ENCODE measurements at places on chromosomes 5 and 9.

- no peak for DNase-seq
Observed at GRCh38 chr5:27034565-27034964, 3.8 kb downstream of the CDH9 start.

GRCh38 chr9:129224618-129225489, 46.8 kb upstream of the IER5L start:
- no peak for DNase-seq

GRCh38 chr9:120730654-120731514, 16.6 kb upstream of the MEGF9 start:
- DNase-seq: no peak

GRCh38 chr9:136628268-136628667, 34.4 kb upstream of the EGFL7 start:
- peak; percentile 5 for DNase-seq

DNA sequence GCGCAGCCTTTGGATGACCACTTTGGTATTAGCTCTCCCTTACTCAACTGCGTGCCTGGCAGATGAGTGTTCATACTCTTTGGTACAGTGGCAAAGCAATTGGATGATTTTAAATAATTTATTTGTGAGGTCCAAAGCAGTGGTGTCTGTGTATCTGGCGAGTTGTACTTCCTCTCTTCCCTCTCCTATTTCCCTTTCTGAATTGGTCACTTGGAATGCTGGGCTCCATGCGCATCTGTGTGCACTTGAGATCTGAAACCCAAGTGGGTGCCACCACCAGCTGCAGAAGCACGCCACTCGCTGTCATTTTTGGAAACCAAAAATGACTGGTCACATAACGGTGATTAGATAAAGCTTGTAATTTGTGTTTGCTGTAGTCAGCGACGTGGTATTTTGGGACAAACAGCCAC, 386.0 kb upstream of the KLF4 start:
- no peak for DNase-seq

- no peak for DNase-seq
Observed at GRCh38 chr9:72441848-72442607, 77.0 kb upstream of the ZFAND5 start.

- no peak for DNase-seq
Observed at GRCh38 chr9:8229226-8229625, 429.6 kb upstream of the DMAC1 start.

DNA sequence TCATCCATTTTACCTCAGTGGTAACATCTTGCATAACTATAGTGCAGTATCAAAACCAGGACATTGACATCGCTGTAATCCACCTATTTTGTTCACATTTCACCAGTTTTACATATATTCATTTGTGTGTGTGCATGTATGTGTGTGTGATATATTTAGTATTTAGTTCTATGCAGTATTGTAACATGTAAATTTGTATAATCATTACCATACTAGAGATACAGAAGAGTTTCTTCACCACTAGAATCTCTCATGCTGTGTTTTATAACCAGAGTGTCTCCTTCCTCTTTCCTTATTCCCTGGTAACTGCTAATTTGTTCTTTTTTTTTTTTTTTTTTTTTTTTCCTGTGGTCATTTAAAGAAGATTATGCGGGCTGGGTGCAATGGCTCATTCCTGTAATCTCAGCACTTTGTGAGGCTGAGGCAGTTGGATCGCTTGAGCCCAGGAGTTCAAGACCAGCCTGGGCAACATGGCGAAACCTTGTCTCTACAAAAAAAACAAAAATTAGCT, 11.0 kb downstream of the RASA1 start:
- DNase-seq: no peak

DNA sequence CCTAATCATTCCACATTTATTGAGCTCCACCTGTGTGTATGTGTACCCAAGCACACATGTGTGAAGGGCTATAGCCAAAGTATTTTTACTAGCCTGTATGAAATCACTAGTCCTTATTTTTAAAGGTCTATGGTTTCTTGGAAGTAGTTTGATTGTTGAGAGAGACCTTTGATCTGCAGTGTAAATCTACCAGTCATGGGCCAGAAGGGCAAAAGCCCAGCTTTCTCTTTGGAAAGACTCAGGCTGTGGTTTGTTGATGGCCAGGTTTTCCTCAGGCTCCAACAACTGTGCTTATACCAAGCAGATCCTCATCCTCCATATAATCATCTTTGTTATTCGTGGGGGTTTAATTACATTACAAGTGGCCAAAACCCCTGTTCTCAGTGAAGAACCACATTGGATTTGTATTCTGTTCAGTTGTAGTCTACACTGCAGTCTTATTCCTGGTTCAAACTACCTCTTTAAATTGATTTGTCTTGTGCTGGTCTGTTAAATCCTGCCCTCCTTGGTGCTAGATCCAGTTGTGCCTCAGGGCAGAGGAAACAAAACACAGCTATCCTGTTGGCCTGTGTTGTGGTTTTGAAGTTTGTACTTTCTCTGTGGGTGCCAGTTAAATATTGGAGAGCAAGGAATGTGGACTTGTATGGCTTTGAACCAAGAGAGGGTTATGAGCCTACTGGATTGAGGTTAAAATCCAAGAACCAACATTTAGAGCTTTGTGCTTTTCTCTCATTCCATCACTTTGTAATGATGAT, 13.3 kb downstream of the CDC26 start:
- no peak for DNase-seq

GRCh38 chr9:129194221-129194620, 16.2 kb upstream of the IER5L start:
- no peak for DNase-seq

GRCh38 chr5:9112520-9113291, 433.2 kb downstream of the SEMA5A start:
- DNase-seq: no peak

- DNase-seq: peak; percentile 46
Observed at GRCh38 chr5:172102913-172103626, 85.0 kb downstream of the STK10 start.

- DNase-seq: no peak
Observed at GRCh38 chr9:128943832-128944620, 3.4 kb downstream of the DOLK start.

- DNase-seq: no peak
Observed at GRCh38 chr5:763998-764781, 20.3 kb downstream of the ZDHHC11B start.

DNA sequence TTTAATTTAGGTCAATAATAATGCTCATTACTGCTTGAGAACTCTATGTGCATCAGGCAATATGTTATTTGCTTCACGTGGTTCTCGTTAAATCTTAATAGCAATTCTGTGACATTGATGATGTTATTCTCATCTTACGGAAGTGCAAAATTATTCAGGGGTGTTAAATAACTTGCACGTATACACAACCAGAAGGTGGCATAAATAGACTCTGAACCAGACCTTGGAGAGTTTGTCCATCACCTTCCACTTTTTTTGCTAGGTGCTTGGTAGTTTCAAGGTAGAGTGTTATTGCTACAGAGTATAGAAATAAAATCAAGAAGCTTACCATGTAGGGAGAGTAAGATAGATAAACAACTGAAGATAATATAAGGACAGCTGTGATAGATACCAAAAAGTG, 23.6 kb upstream of the TNFAIP8 start:
- DNase-seq: no peak

DNA sequence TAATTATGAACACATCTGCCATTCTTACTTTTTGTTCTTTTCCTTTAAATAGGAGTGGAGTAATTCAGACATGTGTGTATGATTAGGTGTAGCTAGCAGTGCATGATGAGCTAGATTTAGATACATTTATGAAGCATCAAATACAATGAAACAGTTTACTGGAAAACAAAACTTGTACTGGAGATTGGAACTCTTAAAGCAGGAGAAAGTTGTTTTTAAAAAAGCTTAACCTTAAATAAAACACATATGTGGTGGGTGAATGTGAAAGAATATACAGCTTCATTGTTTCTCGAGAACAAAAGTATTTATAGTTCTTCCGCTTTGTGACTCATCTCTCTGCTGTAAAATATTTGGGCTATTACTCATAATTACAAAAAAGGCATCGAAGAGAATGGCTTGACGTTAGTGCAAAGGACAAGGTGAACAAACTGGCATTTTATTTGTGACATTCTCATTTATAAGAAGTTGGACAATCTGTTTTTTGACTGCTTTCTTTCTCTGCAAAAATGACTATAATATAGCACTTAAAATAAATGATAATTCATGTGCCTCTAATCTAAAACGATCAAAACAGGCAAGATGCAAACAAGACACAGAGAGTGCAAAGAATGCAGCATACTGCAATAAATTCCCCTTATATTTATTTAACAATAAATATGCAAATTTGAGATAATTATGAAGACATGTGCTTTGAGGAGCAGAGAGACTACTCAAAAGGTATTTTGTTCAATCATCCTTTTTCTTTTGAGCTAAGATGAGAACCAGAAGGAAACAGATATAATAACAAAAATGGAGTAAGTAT, 478.8 kb downstream of the CETN3 start:
- DNase-seq: no peak

DNA sequence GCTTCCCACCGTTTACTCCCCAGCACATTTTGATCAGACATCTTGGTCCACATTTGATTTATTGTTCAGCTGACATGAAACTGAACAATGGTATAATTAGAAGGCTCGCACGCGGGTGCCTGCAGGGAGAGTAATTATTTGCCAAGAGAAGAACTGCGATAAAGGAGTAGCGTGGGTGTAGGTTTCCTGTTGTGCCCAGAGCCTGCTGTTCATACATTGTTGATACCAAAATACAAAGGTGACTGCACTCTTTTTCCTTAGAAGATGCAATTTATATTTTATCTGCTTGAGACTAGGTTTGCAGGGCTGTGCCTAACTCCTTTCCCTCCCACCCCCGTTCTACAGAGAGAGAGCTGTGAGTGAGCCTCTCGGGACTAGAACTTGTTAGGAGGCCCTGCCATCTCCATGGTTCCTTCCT, 241.8 kb upstream of the MSX2 start:
- DNase-seq: no peak

- no peak for DNase-seq
Observed at GRCh38 chr9:20835377-20836286, 151.6 kb downstream of the FOCAD start.

DNA sequence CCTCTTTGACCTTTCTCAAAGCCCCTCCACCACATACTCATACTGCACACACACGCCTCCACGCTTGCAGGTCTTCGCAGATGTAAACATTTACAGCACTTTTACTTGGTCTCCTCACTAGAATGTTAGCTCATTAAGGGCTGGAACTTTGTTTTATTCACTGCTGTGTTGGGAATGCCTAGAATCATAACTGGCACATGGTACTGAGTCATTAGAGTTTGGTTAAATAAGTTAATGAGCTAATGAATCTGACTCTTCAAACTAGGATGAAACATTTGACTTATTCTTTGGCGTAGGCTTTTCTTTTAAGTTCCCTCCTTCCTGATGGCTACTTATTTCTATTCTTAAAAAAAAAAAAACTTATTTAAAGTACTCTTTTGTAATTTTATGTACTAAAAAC, 28.9 kb downstream of the MAN2A1 start:
- DNase-seq: no peak

GRCh38 chr5:134603059-134603458, 29.6 kb downstream of the SAR1B start:
- no peak for DNase-seq

DNA sequence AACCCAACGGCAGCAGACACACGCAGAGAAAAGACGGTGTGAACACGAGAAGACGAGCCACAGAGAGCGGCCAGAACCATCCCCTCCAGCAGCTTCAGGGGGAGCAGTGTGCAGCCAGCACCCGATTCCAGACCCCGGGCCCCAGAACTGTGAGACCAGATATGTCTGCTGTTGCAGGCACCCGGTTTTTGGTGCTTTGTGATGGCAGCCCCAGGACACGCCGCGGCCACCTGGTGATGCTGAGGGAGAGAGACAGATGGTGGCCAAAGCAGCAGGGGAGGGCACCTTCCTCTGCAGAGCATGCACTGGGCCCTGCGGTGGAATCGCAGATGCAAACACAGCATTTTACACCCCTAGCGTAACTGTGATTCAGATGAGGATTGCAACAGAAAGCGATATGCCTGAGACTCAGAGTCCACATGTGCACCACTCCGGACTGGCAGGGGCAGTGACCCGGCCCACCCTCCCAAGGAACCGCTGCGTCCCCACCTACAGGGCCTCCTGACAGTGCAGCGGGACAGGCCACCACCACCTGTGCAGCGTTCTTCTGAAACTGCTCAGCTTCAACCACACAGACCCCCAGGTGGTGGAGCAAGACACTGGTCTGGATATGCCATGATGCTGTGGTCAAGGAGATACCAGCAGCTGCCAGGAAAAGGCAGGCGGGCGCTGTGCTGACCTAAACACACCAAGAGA, 24.0 kb downstream of the ZDHHC11B start:
- no peak for DNase-seq

- no peak for DNase-seq
Observed at GRCh38 chr5:38695021-38695958, 138.8 kb upstream of the LIFR start.

DNA sequence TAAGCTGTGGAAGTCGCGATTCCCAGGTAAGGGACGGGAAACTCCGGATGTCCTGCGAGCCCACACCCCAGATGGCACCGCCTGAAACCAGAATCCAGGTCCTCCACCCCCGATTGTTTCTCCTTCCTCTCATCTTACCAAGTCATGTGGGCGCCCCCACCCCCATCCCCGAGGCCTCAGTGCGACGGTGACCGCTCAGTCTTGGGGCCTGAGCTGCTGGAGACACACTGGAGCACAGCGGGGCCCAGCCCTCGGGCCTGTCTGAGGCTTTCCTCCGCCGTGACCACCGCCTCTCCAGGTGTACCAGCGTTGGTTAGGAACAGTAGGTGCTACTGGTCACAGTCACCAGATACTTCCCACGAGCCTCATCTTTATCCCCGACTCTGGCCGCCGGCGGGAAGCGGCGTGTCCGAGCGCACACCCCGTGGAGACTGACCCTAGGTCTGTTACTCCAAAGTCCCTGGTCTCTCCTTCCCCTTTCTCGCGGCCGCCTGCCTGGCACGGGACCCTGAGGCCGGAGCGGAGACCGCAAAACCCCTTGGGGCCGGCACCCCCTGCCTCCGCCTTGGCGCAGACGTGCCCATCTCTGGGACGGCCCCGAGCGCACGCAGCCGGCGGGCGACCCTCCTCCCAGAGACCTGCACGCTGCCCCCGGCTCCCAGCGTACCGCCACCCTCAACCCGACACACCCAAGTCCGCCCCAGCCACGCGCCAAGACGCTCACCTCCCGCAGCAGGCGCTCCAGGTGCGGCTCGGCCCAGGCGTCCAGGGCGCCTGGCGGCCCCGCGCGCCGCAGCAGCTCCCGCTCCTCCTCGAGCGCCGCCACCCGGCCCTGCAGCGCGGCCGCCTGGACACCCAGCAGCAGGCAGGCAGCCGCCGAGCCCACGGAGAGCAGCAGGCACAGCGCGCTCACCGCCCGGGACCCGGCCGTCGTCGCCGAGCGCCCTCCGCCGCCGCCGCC, 733 bp downstream of the COL23A1 start:
- DNase-seq: peak; percentile 68

All from endothelial cell (in vitro differentiated cells).